Right ventricle myocardium superior (tissue), 1 donor: ENCODE measurements at places on chromosomes 2 and 18. TPM values are rescaled to one million over a fixed set of nuclear protein-coding genes. Genes with fewer than 3 reads are reported as not detected.

DNA sequence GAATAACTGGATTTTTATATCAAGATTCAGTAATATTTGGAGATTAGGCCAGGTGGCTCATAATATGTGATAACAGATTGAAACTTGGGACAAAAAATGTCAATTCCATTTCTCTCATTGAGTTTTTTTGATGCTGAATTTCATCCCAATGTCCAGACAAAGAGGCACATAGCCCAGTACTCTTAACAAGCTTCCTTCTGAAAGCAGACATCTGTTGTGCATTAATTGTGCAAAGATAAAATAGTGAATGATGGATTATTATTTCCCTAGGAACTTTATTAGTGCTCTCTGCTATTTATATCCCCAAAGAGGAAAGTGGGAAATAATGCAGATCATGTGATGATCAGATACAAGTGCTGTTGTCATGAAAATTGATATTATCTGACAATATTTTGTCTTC lies 234.1 kb downstream of the CCDC102B start:
- DNase-seq: no peak

DNA sequence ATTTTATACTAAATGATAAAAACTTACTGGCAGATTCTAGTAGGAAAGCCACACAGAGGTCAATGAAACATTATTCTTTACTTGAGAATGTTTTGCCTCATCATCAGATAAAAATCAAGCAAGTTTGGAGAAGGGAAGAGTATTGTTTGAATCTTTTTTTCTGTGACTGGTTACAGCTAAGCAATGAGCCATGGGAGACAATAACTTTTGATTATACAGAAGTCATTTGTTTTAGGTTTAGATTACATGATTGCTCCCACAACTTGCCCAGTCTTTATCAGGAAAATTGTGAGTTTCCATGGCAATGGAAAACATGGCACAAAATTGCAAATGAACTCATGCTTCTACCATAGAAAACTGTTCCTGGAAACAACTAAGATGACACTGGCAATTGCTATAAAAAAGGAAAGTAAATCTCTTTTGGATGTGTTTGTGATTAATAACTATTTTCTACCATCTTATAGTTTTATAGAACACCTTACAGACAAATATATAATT lies 476.8 kb downstream of the MBD2 start:
- no peak for DNase-seq

- no peak for DNase-seq
These were observed 97.1 kb downstream of the ITGA4 start for GRCh38 chr2:181554061-181554830.

GRCh38 chr2:177535958-177536504 lies 143.5 kb downstream of the AGPS start:
- no peak for DNase-seq

DNA sequence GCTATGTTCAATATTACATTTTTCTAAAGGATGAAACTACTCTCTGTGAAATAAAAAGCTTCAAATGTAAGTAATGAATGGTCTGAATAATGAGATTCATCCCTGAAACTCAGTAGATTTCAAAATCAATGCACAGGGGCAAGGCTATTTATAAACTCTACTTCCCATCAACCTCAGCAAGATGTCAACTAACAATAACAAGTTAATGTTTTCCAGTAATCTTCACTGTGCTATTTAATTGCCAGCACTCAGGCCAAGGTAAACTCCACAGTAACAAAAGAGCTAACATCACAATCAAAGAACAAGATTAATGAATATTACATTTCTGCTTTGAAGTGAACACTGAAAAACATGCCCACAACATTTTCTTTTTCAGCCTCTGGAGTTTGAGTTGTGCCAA lies 144.3 kb upstream of the ZFP36L2 start:
- DNase-seq: no peak

DNA sequence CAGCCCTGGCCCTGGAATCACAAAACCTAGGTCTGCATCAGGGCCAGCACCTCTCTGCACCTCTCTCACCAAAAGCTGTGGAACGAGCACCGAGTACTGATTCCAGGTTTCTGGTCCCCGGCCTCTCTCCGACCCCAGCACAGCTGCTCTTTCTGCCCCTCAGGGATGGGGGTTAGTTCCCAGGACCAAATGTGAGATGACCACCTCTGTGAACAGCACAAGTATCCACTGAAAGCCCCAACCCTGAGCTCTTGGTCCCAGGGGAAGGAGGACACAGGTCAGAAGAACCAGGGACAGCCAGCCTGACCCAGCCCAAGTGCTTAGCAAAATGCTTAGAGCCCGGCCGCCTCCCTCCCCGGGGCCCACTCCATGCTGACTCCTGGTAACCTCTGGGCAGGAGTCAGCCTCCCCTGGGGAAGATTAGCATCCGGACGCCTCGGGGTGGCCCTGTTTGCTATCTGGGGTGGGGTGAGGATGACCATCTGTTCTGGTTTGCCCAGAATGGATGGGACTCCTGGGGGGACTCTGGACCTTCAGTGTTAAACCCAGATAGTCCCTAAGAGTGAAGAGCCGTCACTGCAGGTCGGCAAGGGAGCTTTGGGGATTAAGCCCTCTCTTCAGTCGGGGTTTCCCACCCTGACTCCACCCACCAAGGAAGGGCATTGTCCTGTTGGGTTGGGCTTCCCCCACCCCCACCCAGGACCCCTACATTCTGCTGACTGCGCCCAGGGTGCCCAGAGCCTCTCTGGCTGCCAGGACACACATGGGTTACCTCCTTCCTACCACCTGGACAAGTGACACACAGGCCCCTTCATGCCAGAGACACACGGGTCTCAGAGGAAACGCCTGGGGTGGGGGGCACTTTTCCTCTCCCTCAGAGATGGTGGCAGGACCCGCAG lies 9.4 kb upstream of the GPR55 start:
- peak; percentile 33 for DNase-seq

DNA sequence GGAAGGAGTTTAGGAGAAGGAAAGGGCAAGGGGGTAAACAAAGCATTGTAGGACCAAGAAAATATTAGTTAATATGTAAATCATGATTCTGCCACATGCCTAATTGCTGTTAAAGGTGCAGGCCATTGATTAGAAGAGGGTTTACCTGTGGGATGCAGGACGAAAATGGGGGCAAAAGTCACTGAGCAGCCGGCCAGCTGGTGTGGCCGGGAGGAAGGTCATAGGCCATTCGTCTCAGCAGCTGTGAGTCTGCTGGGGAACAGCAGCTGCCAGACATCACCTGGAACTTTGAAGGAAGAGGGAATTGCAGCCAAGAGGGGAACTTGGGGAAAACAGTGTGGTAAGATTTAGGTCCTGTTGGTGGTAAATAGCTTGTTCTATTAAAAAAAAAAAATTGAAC lies 184.4 kb downstream of the DYSF start:
- DNase-seq: no peak

DNA sequence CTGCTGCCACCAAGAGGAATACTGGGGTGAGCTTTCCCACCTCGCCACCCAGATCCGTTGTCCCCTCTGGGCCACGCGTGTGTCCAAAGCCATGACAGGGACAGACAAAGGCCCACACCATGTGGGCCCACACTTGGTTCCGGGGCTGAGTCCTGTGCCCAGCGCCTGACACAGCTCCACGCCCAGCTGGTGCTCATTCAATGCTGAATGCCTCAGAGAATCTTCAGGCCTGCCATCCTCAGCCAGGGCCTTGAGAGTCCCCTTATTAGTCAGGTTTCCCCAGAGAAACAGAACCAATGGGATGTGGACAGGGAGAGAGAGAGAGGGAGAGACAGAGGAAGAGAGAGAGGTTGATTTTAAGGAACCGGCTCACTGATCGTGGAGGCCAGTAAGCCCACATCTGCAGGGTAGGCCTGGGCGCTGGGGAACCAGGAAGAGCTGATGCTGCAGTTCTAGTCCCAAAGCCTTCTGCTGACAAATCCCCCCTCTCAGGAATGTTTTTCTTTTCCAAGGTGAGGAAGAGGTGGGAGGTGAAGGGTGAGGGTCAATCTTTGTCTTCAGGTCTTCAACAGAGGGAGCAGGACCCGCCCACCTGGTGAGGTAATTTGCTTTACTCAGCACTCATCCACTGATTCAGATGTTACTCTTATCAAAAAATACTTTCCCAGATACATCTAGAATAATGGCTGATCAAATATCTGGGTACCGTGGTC lies 10.2 kb upstream of the SPATA3 start:
- no peak for DNase-seq

DNA sequence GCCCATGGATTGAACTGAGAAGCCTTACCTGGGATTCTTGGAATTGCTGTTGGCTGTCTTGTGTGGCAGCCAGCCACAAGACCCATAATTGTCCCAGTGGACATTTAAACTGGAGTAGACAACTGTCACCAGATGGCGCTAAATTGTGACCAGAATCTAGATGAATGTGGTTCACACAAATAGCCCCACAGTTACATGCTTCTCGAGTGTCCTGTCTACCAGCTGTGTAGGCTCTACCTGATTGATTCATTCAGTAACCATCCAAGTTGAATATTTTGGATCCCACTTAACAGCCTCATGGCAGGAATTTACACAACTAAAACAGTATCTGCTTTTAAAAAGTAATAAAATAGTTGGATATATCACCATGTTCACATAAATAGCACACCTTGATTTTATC lies 73.2 kb downstream of the MAP4K4 start:
- DNase-seq: no peak

GRCh38 chr2:128654408-128654807 lies 335.7 kb upstream of the HS6ST1 start:
- DNase-seq: no peak

DNA sequence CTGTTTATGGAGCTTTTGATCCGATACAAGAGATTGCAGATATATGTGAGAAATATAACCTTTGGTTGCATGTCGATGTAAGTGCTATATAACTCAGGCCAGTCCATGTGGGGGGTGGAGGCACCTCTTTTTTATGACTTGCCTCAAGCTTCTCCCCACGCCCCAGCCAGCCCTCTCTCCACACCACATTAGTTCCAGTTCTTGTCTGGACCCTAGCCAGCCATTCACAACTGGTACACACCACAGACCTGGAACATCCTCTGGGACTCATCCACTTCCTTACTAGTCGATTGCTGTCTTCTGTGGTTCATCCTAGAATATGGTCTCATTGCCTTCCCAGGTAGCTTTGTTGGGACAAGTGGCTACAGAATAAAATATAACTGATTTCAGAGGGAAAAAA lies 31.0 kb downstream of the GAD1 start:
- no peak for DNase-seq

UGT1A3 gene
- not detected for total RNA-seq

HPCAL1 gene
- total RNA-seq: 34.3 TPM

- no peak for DNase-seq
These were observed 3.9 kb upstream of the MGAT4A start for GRCh38 chr2:98734823-98735260.

DNA sequence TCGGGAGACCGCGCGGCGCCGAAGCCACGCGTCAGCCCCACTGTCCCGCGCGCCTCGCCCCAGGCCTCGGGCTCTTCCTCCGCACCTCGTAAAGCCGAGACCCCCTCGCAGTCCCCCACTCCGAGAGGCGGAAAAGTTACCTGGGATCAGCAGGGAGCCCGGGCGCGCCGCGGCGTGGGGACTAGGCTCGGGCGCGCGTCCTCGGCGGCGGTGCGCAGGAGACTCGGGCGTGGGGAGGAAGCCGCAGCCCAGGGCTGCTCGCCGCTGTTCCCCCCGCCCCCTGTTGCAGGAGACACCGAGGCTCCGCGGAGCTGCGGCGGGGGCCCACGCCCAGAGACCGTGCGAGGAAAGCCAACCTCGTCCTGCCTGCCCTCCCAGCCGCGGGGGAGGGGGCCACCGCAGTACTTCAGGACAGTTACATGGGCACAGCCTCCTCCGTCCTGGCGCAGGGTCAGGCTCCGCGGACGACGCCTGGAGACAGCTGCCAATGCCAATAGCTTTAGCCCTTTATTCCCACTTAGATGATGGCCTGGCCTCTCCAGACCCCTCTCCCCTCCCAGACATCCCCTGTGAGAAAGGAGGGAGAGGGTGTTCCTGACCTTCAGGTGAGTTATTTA lies at the start of gene EPB41L3:
EPB41L3 (minus strand) TSS at position 225 of the 617 bp plus-strand sequence. CDS start 54,814 bp downstream, outside the sequence.
- peak; percentile 76 for DNase-seq

DNA sequence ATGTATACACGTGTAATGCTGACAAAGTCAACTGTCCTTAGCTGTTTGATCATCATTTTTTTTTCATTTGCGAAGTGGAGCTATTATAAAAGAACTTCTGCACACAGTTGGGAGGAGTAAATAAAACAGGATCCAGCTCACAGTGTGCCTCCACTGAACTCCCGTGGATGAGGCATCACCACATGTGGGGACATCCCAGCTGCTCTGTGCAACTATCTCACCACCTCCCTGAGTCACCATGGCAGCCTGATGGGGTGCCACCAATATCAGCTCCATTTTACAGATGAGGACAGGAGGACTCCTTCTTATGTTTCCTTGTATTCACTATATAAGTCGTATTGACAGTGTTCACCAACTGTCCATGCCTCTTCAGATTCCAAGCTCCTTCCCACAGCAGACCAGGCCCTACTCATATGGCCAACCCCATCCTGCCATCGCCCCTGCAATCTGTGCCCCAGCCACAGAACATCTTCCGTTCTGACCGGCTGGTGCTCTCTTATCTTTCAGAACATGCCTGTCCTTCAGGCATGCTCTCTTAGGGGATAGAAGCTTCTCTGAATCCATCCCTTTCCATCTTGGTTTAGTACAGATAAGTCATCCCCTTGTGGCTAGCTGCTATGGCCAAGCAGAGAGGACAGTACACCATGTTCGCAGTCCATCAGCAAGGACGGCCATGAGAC lies 288.1 kb downstream of the RNF144A start:
- DNase-seq: no peak

DNA sequence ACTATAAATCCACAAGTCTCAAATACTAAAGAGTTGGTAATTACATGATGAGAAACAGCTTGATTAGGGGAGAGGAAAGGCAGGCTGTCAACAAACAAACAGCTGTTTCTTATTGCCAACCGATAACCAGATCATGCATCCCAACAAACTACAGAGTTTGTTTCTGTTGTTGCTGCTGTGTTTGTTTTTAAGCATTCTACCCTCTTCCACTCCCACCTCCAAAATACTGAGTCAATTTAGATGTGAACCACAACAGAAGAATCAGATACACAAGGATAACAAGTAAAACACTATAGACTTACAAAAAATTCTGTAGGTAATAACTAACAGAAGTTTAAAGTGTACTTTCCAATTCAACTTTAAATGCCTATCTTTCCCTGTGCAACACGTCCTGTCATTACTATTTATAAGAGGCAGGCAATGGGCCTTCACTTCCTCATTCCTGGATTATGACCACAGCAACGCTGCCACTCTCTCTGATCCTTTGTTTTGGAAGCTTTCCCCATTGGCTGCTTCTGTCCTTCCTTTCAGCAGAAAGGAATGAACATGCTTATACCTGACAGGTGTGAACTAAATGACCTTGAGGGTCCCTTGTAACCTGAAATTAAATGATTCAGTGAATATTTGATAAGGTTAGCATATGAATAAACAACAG lies 152.0 kb downstream of the SRBD1 start:
- DNase-seq: no peak

DNA sequence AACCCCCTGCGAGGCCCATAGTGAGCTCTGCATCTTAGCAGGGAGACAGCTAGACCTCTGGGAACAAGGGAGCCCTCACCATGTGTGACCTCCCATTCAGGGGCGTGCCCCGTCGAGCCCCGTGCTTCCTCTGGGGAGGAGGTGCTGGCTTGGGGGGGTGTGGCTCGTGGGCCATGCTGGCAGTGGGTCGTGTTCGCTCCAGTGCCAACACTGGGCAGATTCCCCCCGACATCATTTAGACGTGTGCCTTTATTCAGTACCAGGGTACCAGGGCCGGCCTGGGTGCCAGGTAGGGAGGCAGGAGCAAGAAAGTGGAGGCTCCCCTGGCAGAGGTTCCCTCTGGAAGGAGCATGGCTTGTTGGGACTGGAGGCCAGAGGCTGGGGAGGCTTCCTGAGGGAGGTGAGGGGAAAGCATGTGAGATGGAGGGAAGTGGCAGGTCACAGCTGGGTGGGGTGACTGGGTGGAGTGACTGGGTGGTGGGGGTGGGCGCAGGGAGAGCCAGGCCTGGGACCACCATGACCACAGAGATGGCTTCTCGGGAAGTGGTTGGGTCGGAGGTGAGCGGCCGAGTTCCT lies 15.2 kb downstream of the GPC1 start:
- DNase-seq: peak; percentile 39
